ENCODE measurements at places on chromosomes 7 and 10.

- DNase-seq: no peak
Observed at GRCh38 chr7:105924945-105925344, 38.1 kb upstream of the CDHR3 start.

DNA sequence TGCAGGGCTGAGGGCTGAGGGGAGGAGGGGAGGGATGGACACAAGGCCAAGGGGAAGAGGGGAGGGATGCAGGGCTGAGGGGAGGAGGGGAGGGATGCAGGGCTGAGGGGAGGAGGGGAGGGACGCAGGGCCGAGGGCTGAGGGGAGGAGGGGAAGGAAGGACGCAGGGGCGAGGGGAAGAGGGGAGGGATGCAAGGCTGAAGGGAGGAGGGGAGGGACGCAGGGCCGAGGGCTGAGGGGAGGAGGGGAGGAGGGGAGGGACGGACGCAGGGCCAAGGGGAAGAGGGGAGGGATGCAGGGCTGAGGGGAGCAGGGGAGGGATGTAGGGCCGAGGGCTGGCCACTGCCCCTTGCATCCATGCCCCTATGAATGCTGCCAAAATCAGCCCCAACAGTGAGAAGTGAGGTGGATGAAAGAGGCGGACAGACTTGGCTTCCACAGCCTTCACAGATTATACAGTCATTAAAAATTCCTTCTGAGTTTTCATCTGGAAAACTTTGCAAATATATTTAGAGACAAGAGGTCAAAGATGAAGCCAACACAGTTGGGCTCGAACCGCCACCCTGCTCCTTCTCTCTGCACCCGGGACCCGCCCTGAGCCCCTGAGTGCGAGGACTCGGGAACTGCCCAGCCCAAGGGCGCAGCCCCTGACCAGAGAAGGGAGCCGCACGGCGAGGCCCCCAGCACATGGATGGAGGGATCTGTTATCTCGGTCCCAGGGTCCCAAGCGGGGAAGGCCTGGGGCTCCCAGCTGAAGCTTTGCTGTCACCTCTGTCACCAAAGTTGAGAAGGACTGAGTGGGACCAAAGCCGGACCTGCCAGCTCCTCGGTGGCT, 65.8 kb downstream of the DIP2C start:
- no peak for DNase-seq

DNA sequence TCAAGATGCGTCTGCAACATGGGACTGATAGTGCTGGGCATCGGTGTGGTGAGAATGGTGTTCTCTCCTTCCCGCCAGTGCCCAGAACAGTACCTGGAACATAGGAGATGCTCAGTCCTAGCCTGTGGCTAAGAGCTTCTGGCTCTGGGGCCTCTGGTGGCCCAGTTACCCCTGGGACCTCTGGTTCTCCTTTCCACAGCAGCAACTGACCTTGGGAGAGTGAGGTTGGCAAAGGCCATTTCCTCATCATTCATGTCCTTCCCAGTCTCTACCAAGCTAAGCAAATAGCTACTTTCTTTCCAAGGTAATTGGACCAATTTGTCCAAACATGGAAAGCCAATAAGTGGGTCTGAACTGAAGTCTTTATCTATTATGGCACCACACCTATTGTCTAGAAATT, 11.6 kb upstream of the GOLGA7B start:
- DNase-seq: no peak

- DNase-seq: no peak
Observed at GRCh38 chr7:6294839-6295238, 22.4 kb upstream of the CYTH3 start.

- no peak for DNase-seq
Observed at GRCh38 chr7:74051629-74052410, 23.8 kb downstream of the ELN start.

GRCh38 chr7:143325240-143325639, 9.3 kb downstream of the CLCN1 start:
- no peak for DNase-seq

DNA sequence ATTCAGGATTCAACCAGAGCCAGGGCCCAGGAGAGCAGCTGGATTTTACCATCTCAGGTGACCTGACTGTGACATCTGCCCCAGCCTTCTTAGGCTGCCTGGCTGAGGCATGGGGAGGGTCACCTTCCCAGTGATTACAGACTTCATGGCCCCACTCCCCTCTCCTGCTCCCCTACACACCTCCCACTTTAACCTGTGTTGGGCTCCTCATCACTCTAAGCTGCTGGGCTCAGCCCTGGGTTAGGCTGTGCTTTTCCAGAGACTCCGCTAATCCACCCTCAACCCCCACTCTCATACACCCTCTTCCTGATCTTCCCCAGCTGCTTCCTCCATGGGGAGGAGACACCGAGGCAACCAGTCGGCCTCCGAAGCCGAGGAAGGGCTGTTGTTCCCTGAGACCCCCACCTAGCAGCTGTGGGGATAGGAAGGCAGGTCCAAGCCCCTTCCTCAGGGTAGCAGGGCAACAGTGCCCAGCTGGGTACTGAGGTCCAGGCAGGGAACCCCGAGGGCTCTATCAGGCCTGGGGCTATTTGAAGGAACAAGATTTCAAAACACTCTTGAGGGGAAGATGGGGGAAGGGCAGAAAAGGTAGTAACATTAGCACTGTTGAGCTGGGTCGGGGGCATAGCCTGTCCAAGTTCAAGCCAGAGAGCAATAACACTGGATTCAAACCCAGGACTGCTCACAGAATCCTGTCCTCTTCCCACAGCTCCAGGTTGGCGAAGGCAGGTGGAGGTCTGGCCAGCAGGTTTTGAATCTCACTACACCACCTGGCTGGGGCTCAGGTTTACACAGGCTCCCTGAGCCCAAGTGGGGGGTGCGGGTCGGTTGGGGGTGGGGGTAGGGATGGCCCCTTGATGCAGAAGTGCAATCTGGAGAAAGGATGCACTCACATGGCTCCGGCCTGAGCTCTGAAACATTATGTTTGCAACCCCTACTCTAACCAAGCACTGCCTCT, 1.8 kb downstream of the IMPDH1 start:
- DNase-seq: no peak

- no peak for DNase-seq
Observed at GRCh38 chr7:43522406-43523156, 60.3 kb upstream of the STK17A start.

DNA sequence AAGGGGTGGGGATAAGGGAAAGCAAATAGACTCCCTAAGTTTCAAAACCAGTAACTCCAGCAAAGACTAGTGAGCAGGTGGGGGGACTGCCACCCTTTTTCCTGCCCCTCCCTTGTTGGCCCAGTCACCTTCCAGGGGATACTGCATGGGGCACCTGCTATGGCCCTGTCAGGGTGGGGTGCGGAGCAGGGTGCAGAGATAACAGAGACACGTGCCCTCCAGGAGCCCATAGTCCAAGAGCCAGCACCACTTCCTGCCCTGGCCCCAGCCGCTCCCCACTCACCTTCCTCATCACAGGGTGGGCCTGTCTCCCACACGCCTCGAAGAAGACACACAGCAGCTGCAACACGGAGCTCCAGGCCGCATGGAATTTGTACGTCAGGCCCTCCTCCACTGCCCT, 20.6 kb downstream of the RRP12 start:
- no peak for DNase-seq

DNA sequence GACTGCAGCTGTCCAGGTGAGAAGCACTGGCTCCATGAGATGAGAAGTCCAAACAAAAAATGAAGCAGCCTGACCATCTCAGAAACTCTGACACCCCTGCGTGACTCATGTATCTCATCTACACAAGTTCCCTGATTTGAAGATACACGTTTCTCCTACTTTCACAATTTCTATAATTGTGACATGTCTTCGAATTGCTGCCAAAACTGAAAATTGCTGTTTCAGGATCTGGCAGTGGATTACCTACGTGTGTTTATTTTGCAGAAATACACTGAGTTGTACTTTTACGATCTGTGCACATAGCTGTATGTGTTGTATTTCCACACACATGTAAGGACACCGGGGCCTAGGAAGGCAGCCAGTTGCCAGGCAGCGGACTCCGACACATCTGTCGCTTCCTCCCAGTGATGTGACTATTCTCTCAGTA, 53.2 kb downstream of the LARP4B start:
- DNase-seq: no peak

DNA sequence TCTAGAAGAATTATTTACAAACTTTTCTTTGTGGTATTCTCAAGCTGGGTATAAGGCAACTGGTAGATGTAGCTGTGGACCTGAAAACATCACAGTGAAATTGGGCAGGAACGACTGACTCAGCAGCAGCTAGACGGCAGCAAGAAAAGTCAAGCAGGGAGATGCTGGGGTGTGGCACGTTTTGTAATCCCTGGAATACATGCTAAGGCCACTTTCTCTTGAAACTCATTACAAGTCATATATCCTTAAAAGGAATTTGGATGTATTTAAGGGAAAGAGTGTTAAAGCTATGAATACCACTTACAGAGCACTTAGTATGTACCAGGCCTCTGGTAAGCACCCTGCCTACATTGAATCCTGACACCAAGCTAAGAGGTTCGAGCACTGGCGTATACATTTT, 17.4 kb downstream of the BEND7 start:
- DNase-seq: no peak

- no peak for DNase-seq
Observed at GRCh38 chr7:21358648-21359047, 69.2 kb upstream of the SP4 start.

GRCh38 chr7:7654964-7655715, 14.6 kb downstream of the UMAD1 start:
- DNase-seq: no peak

- DNase-seq: no peak
Observed at GRCh38 chr7:115816318-115816974, 214.1 kb downstream of the TFEC start.

GRCh38 chr7:113752289-113752688, 166.5 kb downstream of the PPP1R3A start:
- no peak for DNase-seq

DNA sequence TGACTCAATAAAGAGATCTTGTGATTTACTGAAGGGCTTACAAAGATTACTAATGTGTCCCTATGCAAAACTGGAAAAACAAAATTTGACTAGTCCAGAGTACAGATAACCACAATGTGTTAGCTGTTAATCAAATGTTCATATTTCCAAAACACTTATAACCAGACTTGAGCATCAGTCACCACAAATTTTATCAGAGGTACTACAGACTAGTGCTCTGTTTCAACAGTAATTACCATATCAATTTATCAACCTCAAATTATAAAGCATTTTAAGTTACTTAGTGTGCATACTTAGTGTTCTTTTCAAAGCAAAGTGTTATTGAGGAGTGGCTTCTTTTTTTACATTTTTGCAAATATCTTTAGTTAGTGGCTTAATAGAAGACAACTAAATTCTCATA, 765.9 kb downstream of the GRM8 start:
- DNase-seq: no peak

GRCh38 chr7:71740174-71740560, 608.2 kb downstream of the GALNT17 start:
- no peak for DNase-seq

- DNase-seq: no peak
Observed at GRCh38 chr7:156140447-156140846, 328.2 kb upstream of the SHH start.

DNA sequence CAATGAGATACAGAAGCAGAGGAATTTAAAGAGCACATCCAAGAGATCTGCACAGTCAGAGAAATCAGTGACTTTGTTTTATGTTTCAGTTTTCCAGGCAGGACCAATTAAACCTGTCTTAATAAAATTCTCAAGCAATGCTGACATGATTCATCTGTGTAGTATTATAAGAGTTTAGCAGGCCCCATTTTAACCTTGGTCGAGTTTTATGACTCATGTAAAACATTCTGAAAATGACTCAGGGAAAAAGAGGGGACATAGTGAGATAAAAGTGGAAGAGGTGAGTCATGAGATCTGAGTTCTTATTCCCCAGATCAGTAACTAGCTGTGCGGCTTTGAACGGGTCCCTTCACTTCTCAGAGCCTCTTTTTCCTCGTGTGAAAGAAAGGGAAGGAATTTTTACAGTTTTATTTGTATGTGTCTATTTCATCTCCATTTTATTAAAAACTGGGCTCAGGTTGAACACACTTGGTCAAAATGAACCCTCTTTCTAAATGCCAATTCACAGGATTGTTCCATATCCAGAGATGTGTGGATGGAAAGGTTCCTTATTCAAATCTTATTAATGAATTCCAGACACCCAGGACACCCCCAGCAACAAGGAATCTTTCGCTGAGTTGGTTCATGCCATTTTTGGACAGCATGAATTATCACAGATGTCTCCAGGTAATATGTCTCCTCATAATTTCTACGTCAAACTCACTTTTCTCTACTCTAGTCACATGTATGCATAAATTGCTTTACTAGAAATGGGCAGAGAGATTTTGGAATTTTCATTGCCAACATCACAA, 143.2 kb downstream of the JAZF1 start:
- DNase-seq: no peak

DNA sequence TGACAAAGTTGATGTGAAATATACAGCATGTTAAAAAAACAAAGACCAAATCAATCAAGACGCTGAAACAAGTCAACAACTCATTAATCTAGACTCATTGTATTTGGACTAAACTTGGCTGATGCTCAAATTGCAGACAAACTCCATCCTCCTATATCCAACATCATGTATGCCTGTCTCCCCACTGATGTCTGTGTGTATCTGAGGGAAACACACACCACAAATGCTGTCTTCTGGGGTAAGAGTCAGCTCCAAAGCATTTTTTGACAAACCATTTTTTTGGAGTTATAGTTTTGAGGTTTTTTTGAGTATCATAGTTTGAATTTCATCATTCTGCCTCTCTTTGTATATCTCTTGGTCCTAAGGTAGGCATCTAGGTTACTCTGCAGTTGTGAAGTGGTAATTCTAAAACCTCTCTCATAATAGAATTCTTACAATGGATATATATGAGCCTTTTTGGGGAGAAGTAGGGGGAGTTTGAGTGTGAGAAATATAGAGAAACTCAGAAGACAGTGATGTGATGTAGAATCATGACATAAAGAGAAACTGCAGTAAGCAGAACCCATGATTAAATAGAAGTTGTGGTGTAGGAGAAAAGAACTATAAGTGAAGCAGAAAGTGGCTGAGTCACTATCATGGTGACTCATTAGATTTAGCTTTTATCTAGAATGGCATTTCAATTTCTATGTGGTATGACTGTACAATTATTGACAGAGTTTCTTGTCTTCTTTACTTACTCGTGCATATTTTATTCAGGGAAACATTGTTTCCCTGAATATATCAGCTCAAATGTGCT, 1531.1 kb upstream of the LRRTM3 start:
- no peak for DNase-seq

- no peak for DNase-seq
Observed at GRCh38 chr7:70094831-70095230, 496.6 kb downstream of the AUTS2 start.

DNA sequence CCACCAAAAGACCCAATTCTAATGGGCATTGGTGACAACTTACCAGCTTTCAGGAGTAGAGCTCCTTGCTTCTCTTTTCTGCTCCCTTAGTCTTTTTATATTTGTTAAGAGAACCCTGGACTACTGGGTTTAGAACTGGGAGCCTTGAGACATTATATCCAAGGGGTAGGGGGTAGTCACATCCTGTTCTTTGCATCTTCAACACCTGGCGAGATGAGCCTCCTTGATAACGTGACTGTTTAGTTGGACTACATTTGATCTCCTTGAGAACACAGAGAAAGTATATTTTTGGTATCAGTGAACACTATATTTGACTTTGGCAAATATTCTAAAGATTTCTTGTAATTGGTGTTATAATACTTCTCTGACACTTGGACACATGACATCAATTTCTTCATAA, 9.0 kb upstream of the SMNDC1 start:
- no peak for DNase-seq

DNA sequence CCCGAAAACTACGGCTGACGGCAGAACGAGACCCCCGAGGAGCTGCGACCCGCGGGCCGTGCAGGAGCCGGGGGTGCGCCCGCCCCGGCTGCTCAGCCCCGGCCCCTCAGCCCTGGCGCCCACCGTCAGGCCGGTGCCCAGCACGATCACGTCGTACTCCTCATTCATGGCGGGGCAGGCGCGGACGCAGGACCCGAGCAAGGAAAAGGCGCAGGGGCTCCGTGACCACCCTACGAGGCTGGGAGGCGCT, 218 bp downstream of the GDI2 start:
- DNase-seq: no peak
